ENCODE measurements at places on chromosomes 3 and 15.

GRCh38 chr3:149449799-149450198 is 24.7 kb upstream of the TM4SF4 start:
- no peak for DNase-seq

DNA sequence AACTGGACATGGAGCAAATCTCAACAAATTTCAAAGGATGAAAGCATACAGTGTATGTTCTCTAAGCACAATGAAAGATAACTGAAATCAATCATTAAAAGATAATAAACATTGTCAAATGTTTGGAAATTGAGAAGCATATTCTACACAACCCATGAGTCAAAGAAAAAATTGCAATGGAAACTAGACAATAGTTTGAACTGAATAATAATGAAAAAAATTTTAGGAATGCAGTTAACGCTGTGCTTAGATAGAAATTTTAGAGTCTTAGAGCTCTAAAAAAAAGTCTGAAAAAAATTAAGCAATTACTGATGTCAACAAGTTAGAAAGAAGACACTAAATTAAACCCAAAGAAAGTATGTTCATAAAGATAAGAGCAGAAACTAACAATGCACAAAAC is 15.5 kb downstream of the RABL3 start:
- DNase-seq = no peak

- DNase-seq = no peak
These were observed 18.5 kb upstream of the VPS39 start for GRCh38 chr15:42226648-42227047.

DNA sequence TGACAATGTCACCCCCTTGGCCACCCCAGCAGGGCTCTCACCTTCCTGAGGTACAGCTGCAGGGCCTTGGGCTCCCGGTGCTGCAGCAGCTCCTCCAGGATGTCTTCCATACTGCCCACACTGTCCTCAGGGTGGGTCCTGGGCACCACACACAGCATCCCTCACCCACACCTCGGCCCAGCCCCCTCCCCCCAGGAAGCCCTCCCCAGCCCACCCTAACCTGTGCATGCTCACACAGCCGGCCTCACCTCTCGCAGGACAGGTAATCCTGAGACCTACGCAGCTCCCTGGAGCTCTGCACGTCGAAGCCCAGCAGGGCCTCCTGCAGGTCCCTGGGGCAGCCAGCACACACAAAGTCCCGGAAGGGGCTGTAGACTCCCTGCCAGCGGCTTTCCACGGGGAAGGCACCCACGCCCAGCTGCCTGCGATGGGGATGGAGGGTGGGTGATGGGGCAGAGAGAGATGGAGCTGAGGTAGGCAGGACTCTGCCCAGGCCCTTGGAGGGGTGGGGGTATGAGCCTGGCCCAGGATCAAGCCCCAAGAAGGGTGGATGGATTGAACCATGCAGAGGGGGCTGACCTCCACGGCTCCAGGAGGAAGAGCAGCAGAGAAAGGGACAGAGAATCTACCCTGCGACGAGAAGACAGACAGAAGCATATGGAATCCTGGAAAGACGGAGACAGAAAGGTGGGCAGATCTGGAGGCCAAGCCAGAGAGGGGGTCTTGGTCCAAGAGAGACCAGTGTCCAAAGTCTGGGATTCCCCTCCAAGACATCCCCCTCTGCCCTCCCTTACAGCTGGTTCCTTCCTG is 16.7 kb downstream of the ALS2CL start:
- DNase-seq = no peak
